ENCODE measurements at places on chromosomes 13 and 19. TPM values are rescaled to one million over a fixed set of nuclear protein-coding genes. Genes with fewer than 3 reads are reported as not detected.

Gene C19orf73
- polyA plus RNA-seq, result 0.84 TPM

Gene ZNF66
- polyA plus RNA-seq, result 2.3 TPM

Gene RASA3
- polyA plus RNA-seq, result 4.0 TPM

Gene SLC25A41
- 0.06 TPM for polyA plus RNA-seq

Gene B3GNT3
- 7.5 TPM for polyA plus RNA-seq

Gene RGCC
- 3.7 TPM for polyA plus RNA-seq

Gene ADAMTSL5
- polyA plus RNA-seq, result 6.0 TPM

Gene NUDT15
- polyA plus RNA-seq, result 20.5 TPM

Gene SMAD9
- 0.16 TPM for polyA plus RNA-seq

Gene ZNF429
- 2.5 TPM for polyA plus RNA-seq

Gene CRLF1
- 3.4 TPM for polyA plus RNA-seq

Gene N4BP2L2
- 18.1 TPM for polyA plus RNA-seq

Gene CEACAM19
- polyA plus RNA-seq, result 1.7 TPM

Gene BRSK1
- polyA plus RNA-seq, result 0.27 TPM

Gene C19orf85
- polyA plus RNA-seq, result not detected

Gene LILRB4
- not detected for polyA plus RNA-seq

Gene KLK3
- not detected for polyA plus RNA-seq

Gene ZNF491
- polyA plus RNA-seq, result 0.08 TPM

Gene RNF113B
- not detected for polyA plus RNA-seq

Gene SLC10A2
- not detected for polyA plus RNA-seq

Gene IGFL1
- polyA plus RNA-seq, result 2.4 TPM

Gene ZNF534
- not detected for polyA plus RNA-seq

Gene SPRED3
- 0.43 TPM for polyA plus RNA-seq

Gene SELENOV
- not detected for polyA plus RNA-seq

Gene JSRP1
- not detected for polyA plus RNA-seq

Gene FEM1A
- 6.0 TPM for polyA plus RNA-seq

Gene EDDM13
- polyA plus RNA-seq, result 3.8 TPM

Gene WBP4
- polyA plus RNA-seq, result 5.2 TPM

Gene ZNF492
- not detected for polyA plus RNA-seq

Gene FPR1
- polyA plus RNA-seq, result 1.2 TPM

Gene COL4A2
- 119 TPM for polyA plus RNA-seq

Gene LRRC4B
- not detected for polyA plus RNA-seq

Gene SHISA2
- 0.49 TPM for polyA plus RNA-seq

Gene KLHL1
- not detected for polyA plus RNA-seq

Gene TMEM161A
- polyA plus RNA-seq, result 27.2 TPM

Gene MATK
- polyA plus RNA-seq, result not detected

Gene LYPD3
- polyA plus RNA-seq, result 29.8 TPM

Gene MBD3L3
- not detected for polyA plus RNA-seq

Gene CYSLTR2
- polyA plus RNA-seq, result not detected

Gene ZNF433
- polyA plus RNA-seq, result 0.46 TPM

Gene RYR1
- polyA plus RNA-seq, result 0.06 TPM

Gene EPS8L1
- 29.8 TPM for polyA plus RNA-seq

Gene SLC8A2
- polyA plus RNA-seq, result 0.07 TPM

Gene CEACAM4
- not detected for polyA plus RNA-seq

Gene RFPL4AL1
- not detected for polyA plus RNA-seq
